Activated T-cell treated with anti-CD3 and anti-CD28 coated beads, Interleukin-2, amount 50 U/mL, for 72 hours (primary cell): ENCODE measurements at places on chromosomes 7 and 10. TPM values are rescaled to one million over a fixed set of nuclear protein-coding genes. Genes with fewer than 3 reads are reported as not detected.

Gene LIPM
- not detected for total RNA-seq

DNA sequence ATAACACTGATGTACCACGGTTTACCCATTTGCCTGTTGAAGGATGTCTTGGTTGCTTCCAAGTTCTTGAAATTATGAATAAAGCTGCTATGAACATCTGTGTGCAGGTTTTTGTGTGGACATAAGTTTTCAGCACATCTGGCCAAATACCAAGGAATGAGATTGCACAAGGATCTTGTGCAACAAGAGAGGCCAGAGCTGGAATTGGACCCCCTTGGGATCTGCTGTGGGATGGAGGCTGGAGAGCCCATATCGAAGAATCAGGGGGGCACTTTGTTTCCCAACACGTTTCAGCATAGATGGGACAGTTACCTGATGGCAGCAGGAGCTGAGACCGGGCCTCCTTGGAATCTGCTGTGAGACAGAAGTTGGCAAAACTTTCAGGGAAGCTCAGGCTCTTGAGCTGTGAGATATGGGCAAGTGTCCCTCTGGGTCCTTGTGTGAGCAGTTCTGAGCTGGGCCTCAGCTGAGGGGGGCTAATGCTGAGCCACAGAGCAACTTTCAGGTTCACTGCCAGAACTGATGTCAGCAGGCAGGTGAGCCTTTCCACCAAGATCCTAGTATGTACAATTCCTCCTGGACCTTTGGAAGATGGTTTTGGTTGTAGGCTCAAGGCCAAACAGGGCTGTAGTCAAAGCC, 115.2 kb upstream of the RAB18 start:
- no peak for DNase-seq

Gene CDC14C
- not detected for total RNA-seq

Gene CALHM3
- not detected for total RNA-seq

GRCh38 chr10:12699781-12700556, 301.5 kb downstream of the CCDC3 start:
- no peak for DNase-seq

Gene IFIT1
- total RNA-seq, result 2.7 TPM

DNA sequence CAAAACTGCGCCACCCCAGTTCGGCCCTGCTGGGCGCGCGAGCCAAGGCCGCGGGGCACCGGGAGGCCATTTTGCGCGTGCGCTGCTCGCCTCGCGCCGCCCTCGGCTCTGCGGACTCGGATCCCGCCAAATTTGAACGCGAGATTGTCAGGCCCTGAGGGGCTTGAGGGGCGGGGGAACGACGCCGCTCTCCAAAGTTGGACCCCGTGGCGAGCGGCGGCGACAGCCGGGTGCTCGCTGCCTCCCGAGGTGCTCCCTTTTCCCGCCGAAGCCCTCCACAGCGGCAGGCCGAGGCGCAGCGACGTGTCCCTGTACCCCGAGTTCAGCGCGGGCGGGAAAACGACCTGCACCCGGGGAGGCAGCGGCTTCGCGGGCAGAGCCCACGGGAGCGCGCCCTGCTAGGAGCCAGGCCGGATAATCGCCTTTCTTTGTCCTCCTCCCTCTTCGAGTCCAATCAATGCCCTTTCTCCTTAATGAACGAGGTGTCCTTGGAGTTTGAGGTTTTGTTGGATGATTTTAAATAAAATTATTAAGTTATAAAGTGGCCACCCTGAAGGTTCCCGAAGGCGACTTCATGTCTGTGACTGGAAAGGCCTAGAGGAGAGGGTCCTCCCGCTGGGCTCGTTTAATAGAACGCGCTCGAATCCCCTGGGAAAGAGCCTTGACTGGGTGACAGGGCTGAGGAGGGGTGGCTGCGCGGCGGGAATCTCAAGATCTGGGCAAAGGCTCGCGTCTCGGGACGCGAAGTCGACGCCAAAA, 10.7 kb upstream of the SPAG6 start:
- no peak for DNase-seq

- no peak for DNase-seq
These were observed 16.2 kb upstream of the EXOC6 start for GRCh38 chr10:92832121-92832520.

GRCh38 chr7:47402941-47403866, 178.7 kb downstream of the TNS3 start:
- DNase-seq, result no peak

Gene UCMA
- not detected for total RNA-seq

Gene PALD1
- 1.1 TPM for total RNA-seq

DNA sequence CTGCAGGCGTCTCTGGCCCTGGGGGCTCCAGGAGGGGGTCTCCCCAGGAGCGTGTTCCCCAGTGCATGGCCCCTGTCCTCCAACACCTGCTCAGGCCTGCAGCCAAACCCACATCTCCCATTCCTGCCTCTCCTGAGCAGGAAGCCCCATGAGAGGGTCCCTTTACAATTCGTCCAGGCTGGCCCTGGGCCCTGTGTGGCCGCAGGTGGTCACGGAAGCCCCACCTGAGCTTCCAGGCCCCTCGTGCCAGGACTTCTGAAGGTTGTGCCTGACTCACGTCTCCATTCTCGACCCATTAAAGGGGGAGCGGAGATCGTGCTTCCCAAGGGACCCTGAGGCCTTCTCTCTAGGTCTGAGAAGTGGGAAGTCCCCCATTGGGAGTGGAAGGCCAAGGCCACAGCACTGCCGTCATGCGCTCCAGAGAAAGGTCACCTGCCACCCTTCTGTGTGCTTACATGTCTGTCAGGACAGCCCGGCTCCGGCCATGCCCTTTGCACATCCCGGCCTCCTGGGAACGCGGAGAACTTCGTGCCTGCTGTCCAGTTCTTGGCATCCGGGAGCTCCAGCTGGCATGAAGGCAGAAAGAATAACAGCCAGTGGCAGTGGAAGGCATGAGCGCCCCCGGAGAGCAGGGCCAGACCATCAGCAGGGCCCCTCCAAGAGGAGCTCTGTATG, 382.3 kb downstream of the DNAJB6 start:
- no peak for DNase-seq

GRCh38 chr10:100824886-100825285, 79.5 kb downstream of the PAX2 start:
- DNase-seq, result no peak

Gene PPIF
- 104 TPM for total RNA-seq

DNA sequence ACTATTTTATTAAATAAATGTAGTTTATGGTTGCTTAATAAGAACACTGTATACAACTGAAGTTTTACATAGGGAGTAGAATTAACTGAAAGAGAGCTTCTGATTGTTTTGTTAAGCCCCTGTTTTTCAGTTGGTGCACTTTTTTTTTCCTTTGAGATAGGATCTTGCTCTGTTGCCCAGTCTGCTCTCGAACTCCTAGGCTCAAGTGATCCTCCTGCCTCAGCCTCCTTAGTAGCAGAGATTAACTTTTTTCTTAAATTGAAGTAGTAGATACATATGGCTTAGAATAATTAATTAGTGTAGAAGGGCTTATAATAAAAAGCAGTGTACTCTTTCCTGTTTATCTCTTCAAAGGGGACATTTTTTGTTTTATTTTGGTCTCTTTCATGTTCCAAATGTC, 11.2 kb downstream of the SDHAF3 start:
- no peak for DNase-seq

DNA sequence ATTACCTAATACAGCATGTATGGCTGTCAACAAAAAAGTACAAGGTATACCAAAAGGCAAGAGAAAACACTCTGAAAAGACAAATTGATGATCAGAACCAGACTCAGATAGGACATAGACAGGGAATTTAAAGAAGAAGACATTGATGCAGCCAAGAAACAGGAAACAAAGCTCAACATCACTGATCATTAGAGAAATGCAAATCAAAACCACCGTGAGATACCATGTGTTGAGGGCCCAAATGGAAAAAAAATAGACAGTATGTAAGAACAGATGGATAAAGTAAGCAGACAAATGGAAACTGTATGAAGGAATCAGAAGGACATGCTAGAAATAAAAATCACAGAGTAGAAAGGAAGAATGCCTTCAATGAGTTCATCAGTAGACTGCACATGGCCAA, 23.3 kb downstream of the CARD11 start:
- DNase-seq, result no peak

- DNase-seq, result no peak
These were observed 12.5 kb downstream of the MMS19 start for GRCh38 chr10:97485647-97486281.

Gene ZNF804B
- total RNA-seq, result not detected

- no peak for DNase-seq
These were observed 70.2 kb upstream of the OSBPL3 start for GRCh38 chr7:25050223-25050622.

GRCh38 chr10:63145782-63146181, 12.7 kb downstream of the NRBF2 start:
- no peak for DNase-seq

DNA sequence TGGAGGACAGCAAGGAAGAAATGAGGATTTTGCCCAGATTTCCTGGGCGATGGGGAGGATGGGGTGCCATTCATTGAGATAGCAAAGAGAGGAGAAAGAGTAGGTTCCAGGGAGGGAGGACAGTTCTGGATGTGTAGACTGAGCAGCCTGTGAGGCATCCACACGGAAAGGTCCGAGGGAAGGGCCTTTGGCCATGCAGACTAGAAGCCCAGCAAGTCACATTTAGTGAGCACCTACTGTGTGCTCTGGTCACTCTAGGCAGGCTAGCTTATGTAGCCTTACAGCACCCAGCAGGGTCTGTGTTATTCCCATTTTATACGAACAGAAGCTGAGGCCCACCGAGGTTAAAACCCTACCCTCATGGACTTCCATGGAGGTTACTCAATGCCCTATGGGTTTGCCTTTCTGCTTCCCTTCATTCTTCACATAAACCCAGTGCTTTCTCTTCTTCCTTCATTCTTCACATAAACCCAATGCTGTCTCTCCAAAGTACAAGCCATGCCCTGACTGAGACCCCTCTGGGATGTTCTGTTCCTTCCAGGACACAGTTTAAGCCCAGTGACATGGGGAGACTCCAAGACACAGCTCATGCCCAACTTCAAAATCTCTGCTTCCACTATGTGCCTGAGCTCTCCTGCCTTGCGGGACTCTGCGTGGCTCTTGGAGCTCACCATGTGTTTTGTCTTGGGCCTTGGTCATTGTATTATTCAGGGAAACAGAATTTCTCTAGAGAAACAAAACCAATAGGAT, 13.7 kb downstream of the IL2RA start:
- peak; percentile 1 for DNase-seq

GRCh38 chr7:40799-41750, 151.3 kb upstream of the FAM20C start:
- DNase-seq, result no peak

- DNase-seq, result no peak
These were observed 951 bp downstream of the ELOVL3 start for GRCh38 chr10:102227050-102227449.

Gene SCD
- 90.4 TPM for total RNA-seq

Gene NEUROD6
- total RNA-seq, result not detected

DNA sequence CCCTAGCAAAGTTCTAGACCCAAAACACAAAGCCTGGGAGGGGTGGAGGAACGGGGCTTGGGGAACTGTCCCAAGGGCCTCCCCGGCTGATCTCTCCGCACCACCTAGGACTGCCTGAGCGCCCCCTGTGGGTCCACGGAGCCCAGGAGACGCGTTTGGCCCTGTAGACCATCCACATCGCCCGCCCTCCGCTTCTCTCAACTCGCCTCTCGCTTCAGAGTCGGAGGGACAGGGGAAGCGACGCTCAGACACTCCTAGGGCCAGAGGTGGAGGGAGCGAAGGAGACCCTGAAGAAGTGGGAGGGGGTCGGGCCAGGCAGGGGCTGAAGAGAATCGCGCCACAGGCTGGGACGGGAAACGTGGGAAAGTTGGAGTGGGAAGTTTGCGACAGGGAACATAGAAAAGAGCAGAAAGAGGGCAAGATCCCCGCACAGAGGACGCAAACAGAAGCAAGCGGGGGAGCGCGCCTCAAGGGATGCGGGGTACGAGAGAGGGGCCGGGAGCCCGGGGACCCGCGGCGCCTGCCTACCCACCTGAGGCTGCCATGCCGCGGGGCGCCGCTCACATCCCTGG, 378 bp downstream of the PIK3AP1 start:
- peak; percentile 73 for DNase-seq

DNA sequence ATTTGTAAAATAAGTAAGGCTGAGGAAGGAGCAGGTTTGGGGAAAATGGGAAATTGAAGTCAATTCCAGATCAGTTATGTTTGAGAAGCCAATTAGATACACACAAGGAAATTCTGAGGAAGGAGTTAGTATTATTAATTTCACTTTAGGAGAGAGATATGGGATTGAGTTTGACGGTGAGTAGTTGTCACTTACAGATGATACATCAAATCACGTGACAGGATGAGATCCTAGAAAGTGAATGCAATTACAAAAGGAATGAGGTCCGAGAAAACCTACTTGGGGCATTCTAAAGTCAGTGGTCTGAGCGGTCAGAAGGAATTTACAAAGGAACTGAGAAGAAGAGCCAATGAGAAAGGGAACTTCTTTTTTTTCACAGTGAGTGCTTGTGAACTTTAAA, 364.3 kb upstream of the TMEM229A start:
- no peak for DNase-seq

Gene ARMC10
- total RNA-seq, result 31.7 TPM

- DNase-seq, result no peak
These were observed 156.7 kb downstream of the PLXNA4 start for GRCh38 chr7:132419542-132419941.

- DNase-seq, result no peak
These were observed 620 bp downstream of the SLK start for GRCh38 chr10:103967448-103968071.

DNA sequence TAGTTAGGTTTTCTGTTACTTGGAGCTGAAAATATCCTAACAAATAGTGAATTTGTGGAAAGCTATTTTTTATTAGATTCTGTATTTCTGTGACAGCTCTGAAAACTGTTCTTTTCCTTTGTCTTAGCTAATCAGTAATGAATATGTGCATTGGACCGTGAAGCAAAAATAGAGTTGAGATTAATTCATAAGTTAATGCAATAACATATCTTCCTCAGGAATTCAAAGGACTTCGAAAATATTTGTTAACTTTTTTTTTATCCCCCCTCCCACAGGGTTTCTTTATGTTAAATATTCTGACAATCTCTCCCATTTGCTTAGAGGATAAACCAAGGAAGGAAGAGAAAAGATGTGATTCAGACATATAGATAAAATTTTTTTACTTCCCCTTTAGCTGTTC, 101.4 kb downstream of the PODXL start:
- DNase-seq, result no peak

Gene LIPN
- not detected for total RNA-seq

DNA sequence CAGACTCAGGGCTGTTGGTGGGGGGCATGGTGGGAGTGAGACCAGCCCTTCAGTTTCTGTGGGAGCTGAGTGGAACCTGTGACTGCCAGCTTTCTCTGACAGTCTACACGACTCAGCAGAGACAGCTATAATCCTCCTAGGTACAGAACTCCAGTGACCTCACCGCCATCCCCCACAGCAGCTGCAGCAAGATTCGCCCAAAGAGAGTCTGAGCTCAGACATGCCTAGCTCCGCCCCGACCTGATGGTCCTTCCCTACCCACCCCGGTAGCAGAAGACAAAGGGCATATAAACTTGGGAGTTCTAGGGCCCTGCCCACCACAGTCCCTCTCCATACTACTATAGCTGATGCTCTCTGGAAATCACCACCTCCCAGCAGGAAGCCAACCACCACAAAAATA, 500.1 kb downstream of the ETV1 start:
- DNase-seq, result no peak

Gene NAT16
- not detected for total RNA-seq
